Muscle of leg (tissue), 16 donors: ENCODE measurements at places on chromosomes 7 and 10. TPM values are rescaled to one million over a fixed set of nuclear protein-coding genes. Genes with fewer than 3 reads are reported as not detected.
A peak's percentile ranks its signal among the peaks of the same experiment; 100 is the strongest.

DNA sequence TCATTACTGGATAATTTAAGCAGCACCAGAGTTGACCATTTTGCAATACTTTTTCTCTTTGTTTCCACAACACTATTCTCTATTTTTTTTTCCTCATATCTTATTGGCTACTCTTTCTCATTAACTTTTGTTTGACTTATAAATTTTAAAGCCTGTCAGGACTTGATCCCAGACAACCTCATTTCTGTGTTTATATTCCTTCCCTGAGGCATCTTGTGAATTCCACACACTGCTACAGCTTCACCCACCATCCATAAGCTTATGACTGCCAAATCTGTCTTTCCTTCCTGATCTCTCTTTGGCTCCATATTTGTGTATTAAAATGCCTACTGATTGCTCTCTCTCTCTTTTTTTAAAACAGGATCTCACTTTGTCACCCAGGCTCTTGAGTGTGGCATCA, 124.6 kb upstream of the MBL2 start:
- no peaks in the 10 kb centered on the region for H3K36me3 ChIP-seq
- no peak overlapping the region for H3K27ac ChIP-seq
- no peaks in the 10 kb centered on the region for H3K27me3 ChIP-seq
- no peak for DNase-seq
- no peak overlapping the region for H3K4me3 ChIP-seq

DNA sequence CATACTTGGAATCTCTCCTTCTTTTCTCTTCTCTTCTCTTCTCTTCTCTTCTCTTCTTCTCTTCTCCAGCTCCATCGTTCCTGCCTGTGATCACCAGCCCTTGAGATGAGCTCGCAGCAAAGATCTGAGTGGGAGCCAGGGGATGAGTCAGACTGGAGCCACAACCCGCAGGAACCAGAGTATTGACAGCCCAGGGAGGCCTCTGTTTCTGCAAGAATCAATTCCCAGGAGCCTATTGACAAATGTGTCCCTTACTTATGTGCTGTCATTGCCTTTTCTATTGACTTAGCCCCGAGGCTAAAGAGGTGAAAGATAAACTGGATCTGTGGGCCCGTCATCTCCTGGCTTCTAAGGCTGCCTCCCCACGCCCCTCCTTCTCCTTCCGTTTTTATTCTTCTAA, 13.1 kb upstream of the HABP2 start:
- H3K36me3 ChIP-seq: no peaks in the 10 kb centered on the region
- H3K4me1 ChIP-seq: peaks cover 37% of the 10 kb centered on the region
- H3K27ac ChIP-seq: no peak overlapping the region
- peak; percentile 56 for DNase-seq
- no peak overlapping the region for H3K4me3 ChIP-seq
- no peaks in the 10 kb centered on the region for H3K27me3 ChIP-seq

GIMAP6 gene
- 18.7 TPM for total RNA-seq

DNA sequence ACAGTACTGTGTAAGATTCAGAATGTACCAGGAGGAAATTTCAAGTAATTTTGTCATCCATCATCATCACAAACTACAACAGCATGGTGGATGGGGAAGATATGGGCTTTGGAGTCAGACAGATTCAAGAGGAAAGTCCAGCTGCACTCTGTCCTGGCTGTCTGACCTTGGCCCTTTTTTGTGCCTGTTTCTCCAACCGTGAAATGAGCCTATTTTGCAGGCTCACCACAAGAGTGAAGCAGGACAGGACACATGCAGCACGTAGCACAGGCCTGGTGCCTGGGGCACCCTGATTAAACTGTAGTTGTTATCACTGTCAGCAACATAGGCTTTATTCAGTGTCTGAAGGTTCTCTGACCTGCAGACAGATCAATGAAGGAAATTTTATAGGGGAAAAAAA, 37.6 kb downstream of the RHOBTB1 start:
- peaks cover 27% of the 10 kb centered on the region for H3K36me3 ChIP-seq
- H3K4me1 ChIP-seq: peaks cover 5% of the 10 kb centered on the region
- H3K4me3 ChIP-seq: no peak overlapping the region
- H3K27ac ChIP-seq: no peak overlapping the region

DNA sequence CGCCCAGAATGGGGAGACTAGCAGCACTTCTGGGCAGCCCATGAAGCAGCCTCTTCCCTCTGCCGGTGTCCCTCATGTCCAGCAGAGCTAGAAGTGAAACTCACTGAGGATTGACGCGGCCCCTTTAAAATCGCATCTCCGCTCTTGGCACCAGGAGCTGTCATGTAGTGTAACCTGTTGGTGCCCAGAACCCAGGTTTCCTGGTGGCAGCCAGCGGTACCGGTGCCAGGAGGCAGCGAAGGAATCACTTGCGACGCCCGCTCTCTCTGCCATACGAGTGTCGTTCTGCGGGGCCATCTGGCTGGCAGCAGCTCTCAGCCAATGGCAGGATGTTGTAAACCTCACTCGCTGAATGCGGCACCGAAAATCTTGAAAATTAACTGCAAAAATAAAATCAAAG, 82.7 kb downstream of the CUX1 start:
- no peaks in the 10 kb centered on the region for H3K27me3 ChIP-seq
- no peak overlapping the region for H3K27ac ChIP-seq
- DNase-seq: peak; percentile 38

GTF2IRD1 gene
- 12.5 TPM for total RNA-seq

DNA sequence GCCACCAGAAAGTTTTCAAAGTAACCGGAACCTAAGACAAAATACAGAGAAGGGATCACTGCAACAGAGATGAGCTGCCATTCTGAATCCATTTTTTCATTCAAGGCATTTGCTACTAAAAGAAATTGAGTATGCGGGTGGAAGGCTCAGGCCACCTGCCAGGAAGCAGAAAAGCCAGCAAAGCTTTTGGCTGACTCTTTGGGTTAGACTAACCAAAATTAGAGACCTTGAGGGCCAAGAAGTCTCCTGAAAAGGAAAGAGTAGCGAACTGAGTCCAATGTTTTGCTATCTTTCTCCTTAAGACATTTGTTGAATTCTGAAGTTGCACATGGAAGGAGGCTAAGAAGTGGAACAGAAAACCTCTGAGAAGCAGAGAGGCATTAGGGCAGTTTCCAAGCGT, 79.0 kb downstream of the FAS start:
- no peak overlapping the region for H3K27ac ChIP-seq
- no peak for DNase-seq
- peaks cover 2% of the 10 kb centered on the region for H3K4me1 ChIP-seq
- no peak overlapping the region for H3K4me3 ChIP-seq

GRCh38 chr10:119090968-119091367, 10.4 kb upstream of the EIF3A start:
- H3K27ac ChIP-seq: no peak overlapping the region
- no peak for DNase-seq
- H3K36me3 ChIP-seq: no peaks in the 10 kb centered on the region
- no peaks in the 10 kb centered on the region for H3K27me3 ChIP-seq
- no peak overlapping the region for H3K4me3 ChIP-seq

DNA sequence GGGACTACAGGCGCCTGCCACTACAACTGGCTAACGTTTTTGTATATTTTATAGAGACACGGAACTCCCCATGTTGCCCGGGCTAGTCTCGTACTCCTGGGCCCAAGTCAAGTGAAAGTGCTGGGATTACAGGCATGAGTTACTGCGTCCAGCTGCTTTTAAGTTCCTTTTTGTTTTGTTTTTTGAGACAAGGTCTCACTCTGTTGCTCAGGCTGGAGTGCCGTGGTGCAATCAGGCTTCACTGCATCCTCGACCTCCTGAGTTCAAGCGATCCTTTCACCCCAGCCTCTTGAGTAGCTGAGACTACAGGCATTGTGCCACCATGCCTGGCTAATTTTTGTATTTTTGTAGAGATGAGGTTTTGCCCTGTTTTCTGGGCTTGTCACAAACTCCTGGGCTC, 155.0 kb downstream of the GALNT17 start:
- H3K27me3 ChIP-seq: no peaks in the 10 kb centered on the region
- H3K36me3 ChIP-seq: no peaks in the 10 kb centered on the region
- peak overlapping the region; percentile 72 for H3K27ac ChIP-seq

PTER gene
- total RNA-seq: 7.3 TPM

- H3K27ac ChIP-seq: no peak overlapping the region
- no peak overlapping the region for H3K4me3 ChIP-seq
- H3K4me1 ChIP-seq: no peaks in the 10 kb centered on the region
- peak; percentile 12 for DNase-seq
- peaks cover 2% of the 10 kb centered on the region for H3K27me3 ChIP-seq
Measured at GRCh38 chr7:50147951-50148808, 55.1 kb upstream of the ZPBP start.

DNA sequence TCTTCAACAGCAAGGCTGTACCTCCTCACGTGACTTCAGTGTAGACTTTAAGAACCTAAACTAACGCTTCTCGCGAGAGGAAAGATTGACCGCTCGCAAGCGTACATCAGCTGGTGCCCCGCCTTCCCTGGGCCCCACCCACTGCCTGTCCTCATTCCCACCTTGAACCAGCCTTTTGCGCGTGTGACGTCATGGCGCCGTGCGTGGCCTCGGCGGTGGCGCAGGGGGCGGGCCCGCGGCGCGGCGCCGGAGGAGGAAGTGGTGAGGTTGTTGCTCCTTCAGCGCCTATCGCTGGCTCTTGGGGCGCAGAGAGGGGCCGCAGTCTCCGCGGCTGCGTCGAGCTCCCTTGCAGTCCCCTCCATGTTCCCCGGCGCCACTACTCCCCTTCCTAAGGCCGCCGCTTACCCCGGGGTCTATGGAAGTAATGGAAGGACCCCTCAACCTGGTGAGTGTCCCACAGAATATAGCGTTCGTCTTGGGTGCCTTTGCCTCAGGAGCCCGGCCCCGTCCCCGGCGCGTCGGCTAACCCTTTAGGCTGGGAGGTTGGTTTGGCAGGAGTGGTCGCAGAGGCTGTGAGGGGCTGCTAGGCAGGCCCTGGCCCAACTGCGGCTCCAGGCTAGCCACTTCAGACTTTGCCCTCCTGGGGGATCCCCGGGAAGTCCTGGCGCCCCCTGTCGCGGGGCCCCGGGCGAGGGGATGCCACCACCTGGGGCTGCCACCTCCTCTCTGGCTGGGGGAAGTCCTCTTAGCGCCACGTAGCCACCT, at the start of gene NRBF2:
NRBF2 (plus strand) TSS at position 273 of the 765 bp plus-strand sequence; CDS start at position 416, 143 bp downstream.
- H3K27ac ChIP-seq: peak within 1 kb of the TSS; percentile 96
- H3K36me3 ChIP-seq: no peaks in the 10 kb centered on the region
- H3K27me3 ChIP-seq: no peaks in the 10 kb centered on the region
- H3K4me3 ChIP-seq: peak within 1 kb of the TSS; percentile 97
- DNase-seq: peak; percentile 99

DNA sequence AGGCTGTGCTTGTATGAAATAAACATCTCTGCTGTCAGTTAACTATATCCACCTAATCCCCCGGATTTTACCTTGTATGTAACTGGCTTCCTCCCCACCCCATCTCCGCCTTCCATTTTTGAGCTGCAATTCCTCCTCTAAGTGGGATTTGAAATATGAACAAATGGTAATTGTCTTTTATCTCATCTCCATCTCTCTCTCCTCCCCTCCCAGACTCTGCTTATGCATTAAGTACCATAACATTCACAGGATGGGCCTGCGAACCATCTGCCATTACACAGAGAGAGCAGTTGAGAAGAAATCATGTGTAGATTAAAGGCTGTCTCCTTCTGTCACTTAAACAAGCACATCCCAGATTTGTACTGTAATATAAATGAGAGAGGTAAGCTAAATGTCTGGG, 1169.9 kb downstream of the TYW1 start:
- H3K27me3 ChIP-seq: peaks cover 2% of the 10 kb centered on the region
- DNase-seq: no peak
- no peaks in the 10 kb centered on the region for H3K4me1 ChIP-seq
- no peak overlapping the region for H3K4me3 ChIP-seq
- no peaks in the 10 kb centered on the region for H3K36me3 ChIP-seq

DNA sequence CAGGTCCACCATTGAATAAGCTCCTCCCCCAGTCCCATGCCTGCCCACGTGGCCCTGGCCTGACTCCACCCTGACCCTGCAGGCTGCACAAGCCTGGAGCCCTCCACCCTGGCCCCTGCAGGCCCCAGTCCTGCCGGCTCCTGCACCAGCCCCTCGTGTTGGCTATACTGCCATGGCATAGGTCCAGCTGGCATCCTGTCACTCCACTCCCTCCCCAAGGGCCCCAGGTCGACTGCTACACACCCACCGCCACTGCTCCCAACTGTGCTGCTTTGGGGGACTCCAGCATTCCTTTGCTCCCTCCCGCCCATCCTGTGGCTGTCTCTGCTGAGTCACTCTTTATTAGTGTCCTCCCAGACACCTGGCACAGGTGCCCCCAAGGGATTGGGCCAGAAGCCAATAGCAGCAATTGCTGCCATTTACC, 32.4 kb upstream of the HSPA12A start:
- peaks cover 19% of the 10 kb centered on the region for H3K4me1 ChIP-seq
- no peak for DNase-seq

HMX2 gene
- total RNA-seq: not detected

KAZALD1 gene
- total RNA-seq: 60.2 TPM

GRCh38 chr7:6504996-6505395, 46.3 kb downstream of the GRID2IP start:
- peaks cover 9% of the 10 kb centered on the region for H3K4me1 ChIP-seq
- H3K4me3 ChIP-seq: no peak overlapping the region
- H3K27ac ChIP-seq: no peak overlapping the region
- no peak for DNase-seq
- H3K27me3 ChIP-seq: peaks cover 38% of the 10 kb centered on the region
- H3K36me3 ChIP-seq: no peaks in the 10 kb centered on the region

KDM7A gene
- 7.4 TPM for total RNA-seq

GRCh38 chr10:17062955-17063484, 66.6 kb downstream of the CUBN start:
- H3K27ac ChIP-seq: peak overlapping the region; percentile 90
- H3K36me3 ChIP-seq: no peaks in the 10 kb centered on the region
- H3K27me3 ChIP-seq: no peaks in the 10 kb centered on the region
- peak; percentile 80 for DNase-seq

POLR1F gene
- total RNA-seq: 12.8 TPM

DNA sequence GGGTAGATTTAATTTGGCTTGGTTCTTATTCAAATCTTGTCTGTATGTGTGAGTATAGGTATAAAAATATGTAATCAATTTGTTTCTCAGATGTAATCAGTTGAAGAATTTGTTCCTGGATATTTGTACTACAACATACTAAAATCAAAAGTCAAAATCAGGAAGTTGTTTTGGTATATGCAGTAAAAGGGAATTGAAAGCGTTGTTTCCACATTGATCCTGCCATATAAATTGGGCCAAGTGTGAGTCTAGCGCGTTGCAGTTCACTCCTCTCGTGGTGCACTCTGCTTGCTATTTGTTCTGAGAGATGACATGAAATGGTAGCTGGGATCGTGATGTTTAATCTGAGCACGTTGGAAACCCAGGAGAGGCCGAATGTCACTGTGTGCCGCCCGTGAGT, 55.9 kb downstream of the SHH start:
- no peak overlapping the region for H3K4me3 ChIP-seq
- no peak overlapping the region for H3K27ac ChIP-seq
- H3K27me3 ChIP-seq: no peaks in the 10 kb centered on the region
- peaks cover 10% of the 10 kb centered on the region for H3K4me1 ChIP-seq

BBIP1 gene
- 22.5 TPM for total RNA-seq
